ENCODE measurements at places on chromosomes 1 and 21.

DNA sequence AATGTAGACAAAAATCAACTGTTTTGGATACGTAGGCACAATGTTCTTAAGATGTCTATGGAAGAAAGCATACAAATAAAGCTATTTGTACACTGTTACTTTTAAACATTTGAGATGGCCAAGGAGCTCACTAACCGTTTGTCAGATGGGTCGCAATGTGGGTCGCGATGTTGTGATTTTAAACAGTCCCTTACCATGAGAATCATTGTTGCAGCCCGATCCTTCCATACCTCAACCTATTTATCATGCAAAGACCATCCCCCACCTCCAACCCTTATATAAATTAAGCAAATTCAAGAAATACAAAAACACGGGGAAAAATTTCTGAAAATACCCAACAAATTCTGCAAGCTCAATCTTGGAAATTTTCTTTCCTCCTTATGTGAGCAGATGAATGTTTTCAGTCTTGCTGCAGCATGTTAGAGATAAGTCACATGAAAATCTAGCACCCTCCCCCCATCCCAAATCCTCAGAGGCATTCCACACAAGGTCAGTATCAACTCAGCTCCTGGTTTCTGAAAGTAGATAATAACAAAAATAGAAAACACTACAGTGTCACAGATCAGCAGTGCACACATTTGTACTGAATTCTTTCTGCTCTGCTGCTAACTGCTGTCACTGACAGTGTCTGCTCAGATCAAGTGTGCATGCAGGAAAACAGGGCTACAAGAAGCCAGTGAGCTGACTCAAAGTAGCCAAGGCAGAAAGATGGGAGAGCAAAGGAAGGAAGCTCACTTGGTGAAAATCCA is 92.9 kb upstream of the TTC39A start:
- peak; percentile 40 for DNase-seq

GRCh38 chr1:235075048-235075776 is 53.4 kb downstream of the TOMM20 start:
- peak; percentile 92 for DNase-seq

DNA sequence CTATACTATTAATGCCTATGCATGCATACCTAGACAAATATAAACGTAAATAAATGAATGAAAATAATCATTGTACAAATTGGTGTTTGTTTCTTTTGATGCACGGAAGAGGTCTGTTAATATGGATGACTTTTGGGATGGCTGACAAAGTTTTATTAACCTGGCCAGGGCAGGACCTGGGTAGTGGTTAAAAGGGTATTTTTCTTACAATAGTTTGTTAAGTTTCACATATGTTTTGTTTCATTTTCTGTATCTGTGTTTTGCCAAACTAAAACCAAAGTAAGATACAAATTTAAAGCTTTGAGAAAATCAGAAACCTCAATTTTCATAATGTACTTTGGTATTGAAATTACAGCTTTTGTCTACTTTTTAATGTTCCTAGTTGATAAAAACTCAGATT is 222.7 kb upstream of the OLFM3 start:
- DNase-seq = no peak

- no peak for DNase-seq
Observed at GRCh38 chr1:191490303-191490702, 668.0 kb upstream of the RGS18 start.

DNA sequence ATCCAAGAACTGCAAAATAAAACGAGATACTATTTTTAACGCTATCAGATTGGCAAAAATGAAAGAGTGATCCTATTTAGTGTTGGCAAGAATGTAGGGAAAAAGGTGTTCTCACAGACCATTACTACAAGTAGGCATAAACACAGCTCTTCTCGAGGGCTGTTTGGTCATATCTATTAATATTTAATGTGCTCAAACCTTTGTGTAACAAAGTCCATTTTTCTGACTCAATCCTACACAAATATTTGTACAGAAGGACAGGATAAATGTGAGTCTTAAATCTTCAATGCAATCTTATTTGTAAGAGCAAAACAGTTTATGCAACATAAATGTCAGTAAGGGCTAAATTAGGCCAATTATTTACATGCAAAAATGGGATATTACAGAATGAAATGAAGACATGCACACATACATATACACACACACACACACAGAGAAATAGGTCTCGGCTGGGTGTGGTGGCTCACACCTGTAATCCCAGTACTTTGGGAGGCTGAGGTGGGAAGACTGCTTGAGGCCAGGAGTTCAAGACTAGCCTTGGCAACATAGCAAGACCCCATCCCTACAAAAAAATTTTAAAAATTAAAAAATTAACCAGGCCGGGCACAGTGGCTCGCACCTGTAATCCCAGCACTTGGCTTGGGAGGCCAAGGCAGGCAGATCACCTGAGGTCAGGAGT is 17.7 kb downstream of the DHCR24 start:
- DNase-seq = no peak

DNA sequence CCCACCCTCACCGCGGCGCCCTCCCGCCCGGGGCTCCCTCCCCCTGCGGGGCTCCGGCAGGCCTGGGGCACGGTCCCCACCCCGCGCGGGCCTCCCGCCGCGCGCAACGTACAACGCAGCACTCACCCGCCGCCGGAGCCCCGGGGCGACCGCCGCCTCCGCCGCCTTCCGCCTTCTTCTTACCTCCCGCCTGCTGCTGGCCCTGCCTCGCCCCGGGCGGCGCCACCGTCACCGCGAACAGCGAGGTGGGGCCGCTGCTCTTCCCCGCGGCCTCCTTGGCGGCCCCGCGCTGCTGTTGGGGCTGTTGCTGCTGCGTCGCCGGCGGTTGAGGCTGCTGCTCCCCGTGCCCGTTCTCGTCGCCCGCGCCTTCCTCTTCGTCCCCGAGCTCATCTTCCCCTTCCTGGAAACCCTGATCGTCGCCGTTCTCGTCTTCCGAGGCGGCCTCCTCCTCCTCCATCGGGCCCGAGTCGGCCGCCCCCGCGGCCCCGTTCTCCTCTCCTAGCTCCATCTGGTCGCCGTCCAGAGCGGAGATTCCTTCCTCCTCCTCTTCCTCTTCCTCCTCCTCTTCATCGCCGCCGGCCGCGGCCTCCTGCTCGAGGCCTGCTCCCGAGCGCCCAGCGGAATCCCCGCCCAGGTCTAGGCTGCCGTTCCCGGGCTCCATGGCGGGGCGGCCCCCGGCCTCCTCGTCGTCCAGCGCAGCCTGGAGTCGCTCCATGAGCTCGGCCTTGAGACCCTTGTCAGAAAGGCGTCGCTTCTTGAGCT is 671 bp downstream of the HNRNPU start:
- DNase-seq = no peak

GRCh38 chr21:15191342-15191741 is 126.5 kb upstream of the NRIP1 start:
- no peak for DNase-seq

DNA sequence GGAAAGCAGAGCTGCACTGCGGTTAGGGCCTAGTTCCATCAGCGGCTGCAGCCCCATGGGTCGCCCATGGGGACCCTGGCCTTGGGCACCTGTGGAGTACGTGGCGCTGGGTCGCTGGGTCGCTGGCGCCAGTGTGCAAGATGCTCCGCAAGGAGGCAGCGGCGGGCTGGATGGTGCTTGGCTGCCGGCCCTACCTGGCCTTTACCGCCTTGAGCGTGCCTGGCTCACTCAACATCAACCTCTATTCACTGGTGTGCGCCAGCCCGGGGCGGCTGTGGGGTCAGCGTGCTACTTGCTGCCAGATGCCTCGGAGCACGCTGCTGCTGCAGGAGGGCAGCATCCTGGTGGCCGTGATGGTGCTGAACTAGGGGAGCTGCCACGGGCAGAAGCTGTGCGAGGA is 85.1 kb upstream of the RHOU start:
- DNase-seq = no peak

DNA sequence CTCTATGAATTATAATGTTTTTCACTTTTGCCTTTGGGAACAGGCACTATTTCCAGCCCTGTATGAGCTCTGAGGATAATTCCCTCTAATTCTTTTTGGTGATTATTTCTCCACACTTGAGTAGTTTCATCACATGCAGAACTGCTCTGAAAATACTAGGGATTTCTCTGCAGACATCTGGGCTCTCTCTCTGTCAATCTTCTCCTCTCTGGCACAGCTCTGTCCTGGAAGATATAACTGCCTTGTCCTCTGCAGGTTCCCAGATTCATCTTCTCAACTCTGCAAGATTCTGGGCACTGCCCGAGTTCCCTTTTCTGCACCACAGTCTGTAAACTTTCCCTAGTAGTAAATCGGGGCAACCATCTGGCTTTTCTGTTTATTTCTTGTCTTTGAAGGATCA is 131.3 kb upstream of the FMN2 start:
- no peak for DNase-seq

- DNase-seq = no peak
Observed at GRCh38 chr1:243487649-243488227, 231.9 kb downstream of the SDCCAG8 start.

GRCh38 chr1:86259390-86259789 is 102.8 kb upstream of the COL24A1 start:
- DNase-seq = peak; percentile 24

- DNase-seq = no peak
Observed at GRCh38 chr1:37274938-37275631, 199.3 kb upstream of the ZC3H12A start.

GRCh38 chr21:24260751-24261150 is 1346.5 kb downstream of the MRPL39 start:
- no peak for DNase-seq

DNA sequence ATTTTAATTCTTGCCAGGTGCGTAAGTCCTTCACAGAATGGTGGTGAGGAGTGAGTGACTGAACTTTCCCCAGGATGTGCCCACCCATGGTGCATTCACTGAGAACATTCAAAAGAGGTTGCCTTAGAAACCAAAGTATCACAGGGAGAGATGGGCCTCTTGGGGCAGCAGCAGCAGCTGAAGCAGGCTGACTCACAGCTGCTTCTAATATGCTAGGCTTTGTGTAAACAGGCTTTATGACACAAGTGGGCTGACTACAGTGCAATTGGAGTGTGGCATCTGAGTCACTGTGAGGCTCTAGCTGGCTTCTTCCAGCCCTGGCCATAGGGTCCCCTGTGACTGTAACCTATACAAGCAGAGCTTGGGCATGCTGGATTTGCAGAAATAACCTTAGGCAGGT is 12.6 kb downstream of the PIGP start:
- peak; percentile 93 for DNase-seq

- DNase-seq = no peak
Observed at GRCh38 chr1:97331165-97331564, 589.7 kb downstream of the DPYD start.

DNA sequence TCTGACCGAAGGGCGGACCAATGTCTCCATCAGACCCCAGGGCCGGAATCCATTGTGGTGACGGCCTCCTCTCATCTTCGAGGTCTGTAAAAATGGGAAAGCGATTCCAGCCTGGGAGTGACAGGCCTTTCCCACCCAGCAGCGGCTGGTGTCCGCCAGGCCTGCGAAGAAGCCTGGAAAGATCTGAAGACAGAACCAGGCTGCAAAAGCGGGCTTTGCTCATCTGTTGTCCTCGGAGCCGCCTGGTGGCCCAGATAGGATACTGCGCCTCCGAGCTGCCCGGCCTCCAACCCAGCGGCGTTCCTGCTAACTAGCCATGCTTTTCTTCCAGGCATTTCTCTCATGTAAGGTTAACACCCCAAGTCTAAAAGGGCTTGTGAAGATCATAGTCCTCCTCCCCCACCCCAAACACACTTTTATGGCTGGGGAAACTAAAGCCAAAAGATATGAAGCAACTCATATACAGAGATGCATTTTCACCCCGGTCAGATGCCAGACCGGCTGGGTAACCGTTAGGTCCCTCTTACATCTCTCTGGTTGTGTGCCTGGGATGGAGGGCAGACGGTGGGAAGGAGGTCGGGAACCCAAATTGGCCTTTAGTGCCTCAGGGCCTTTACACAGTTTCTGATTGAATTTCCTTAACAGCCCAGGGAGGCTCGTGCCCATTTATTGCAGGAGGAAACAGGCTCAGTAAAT is 1.9 kb upstream of the DHRS3 start:
- DNase-seq = peak; percentile 90

GRCh38 chr1:92408825-92409224 is 77.9 kb downstream of the GFI1 start:
- DNase-seq = peak; percentile 18

DNA sequence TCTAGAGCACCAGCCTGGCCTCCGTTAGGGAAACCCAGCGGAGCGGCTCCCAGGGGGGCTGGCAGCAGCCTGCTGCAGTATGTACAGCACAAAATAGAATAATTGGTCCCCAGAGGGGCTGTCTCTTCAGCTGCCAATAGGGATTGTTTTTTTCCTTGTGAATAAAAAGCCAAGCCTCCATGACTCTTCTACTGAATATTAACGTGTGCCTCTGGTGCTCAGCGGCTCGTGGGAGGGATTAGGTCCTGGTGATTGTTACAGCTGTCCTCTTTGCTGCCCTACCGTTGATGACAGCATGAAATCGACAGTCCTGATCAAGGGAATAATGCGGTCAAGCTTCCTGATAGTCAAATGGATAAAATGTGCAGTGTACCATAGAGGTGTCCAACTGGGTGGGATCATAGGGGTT is 190.7 kb upstream of the RUNX1 start:
- no peak for DNase-seq

DNA sequence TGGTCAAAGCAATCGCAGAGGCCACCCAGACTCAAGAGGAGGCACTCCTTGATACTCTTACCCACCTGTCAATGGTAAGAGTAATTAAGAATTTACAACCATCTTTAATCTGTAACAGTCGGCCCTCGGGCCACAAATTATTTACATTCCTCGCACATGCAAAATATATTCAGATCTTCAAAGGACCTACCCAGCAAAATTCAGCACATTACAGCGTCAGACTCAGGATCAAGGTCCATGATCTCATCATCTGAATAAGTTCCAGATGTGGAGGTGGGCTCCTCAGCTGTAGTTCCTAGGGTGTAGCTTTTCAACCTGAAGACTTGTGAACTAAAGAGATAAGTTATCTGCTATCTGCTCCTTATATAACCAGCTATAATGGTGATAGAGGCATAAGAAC is 17.1 kb upstream of the RNF11 start:
- no peak for DNase-seq

DNA sequence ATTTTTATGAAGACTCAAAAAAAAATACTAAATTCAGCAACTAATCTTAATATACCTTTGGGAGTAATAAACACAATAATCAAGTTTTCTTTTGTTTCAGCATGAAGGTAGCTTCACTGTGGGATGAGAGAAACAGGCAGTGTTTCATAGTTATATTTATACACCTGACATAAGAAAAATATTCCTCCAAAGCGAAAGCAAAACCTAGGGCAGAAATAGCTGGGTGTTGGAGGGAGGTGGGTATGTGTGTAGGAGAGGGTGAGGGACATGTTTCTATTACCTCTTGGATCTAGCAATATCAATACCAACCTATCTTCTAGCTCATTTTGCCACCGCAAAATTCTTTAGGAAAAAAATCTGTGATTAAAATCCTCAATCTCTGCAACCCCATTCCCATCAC is 24.9 kb upstream of the MAN1A2 start:
- DNase-seq = no peak

DNA sequence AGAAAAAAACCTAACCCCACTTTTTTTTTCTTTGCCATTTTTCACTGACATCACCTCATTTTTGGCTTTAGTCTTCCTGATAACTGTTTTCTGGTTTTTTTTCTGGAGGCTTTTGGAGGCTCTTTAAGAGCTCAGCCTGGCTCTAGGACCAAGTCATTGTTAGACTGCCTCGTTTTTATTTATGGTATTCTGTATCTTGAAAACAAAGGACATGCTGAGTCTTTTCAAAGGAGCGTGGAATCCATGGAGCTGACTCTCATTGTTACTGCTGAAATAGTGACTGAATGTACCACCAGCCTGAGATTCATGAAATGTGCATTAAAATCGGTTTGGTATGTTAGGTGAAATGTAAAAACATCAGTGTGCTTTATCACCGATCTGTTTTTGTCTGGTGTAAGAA is 28.0 kb downstream of the RASAL2 start:
- no peak for DNase-seq

Data from AG10803 (cell line).